Karpas-422 (cell line): ENCODE measurements at places on chromosomes 13 and 19. TPM values are rescaled to one million over a fixed set of nuclear protein-coding genes. Genes with fewer than 3 reads are reported as not detected.

CAPNS1 gene
- 121 and 180 TPM in 2 replicates for total RNA-seq

SYNGR4 gene
- total RNA-seq: not detected in 2 replicates

UPK1A gene
- total RNA-seq: not detected in 2 replicates

METTL21C gene
- total RNA-seq: not detected in 2 replicates

DNA sequence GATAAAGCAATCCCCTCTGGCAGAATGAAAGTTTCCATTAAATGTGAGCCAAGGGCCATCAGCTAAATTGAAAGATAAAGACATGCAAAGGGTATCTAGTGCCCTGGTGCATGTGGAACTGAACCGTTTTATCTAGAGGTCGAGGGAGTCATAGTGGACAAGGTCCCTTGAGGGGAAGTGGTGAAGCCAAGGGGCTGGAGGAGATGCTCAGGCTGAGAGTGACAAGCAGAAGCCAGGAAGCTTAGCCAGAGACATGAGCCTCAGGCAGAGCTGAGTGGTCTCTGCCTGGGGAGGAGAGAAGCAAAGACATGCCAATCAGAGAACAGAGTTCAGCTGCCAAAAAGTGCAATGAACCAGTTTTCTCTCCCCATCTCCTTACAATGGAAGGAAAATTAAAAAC is 68.1 kb upstream of the SLC10A2 start:
- DNase-seq: no peak
- no peaks in the 10 kb centered on the region for H3K36me3 ChIP-seq
- no peaks in the 10 kb centered on the region for H3K27me3 ChIP-seq
- H3K4me1 ChIP-seq: no peaks in the 10 kb centered on the region

GRCh38 chr19:17654993-17655392 is 33.2 kb downstream of the UNC13A start:
- no peak overlapping the region for H3K27ac ChIP-seq
- H3K27me3 ChIP-seq: no peaks in the 10 kb centered on the region
- no peaks in the 10 kb centered on the region for H3K4me1 ChIP-seq

DNA sequence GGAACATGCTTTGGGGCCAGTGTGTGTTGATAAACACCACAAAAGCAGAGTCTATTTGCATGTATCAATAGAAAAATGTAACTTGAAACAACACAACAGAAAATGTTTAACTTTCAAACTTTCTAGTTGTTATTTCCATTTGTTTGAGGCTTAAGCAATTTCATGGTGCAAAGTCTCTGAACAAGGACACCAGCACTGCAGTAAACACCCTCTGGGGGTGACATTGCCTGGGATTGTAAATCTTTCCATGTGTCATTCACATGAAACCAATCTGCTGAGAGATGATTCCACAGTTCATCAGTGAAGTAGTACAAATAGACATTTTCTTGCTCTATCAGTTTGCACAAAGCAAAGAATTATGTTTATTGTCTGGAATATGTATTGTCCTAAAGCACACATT is 124.5 kb downstream of the ITGBL1 start:
- no peak for DNase-seq
- no peaks in the 10 kb centered on the region for H3K27me3 ChIP-seq
- H3K27ac ChIP-seq: no peak overlapping the region

DNA sequence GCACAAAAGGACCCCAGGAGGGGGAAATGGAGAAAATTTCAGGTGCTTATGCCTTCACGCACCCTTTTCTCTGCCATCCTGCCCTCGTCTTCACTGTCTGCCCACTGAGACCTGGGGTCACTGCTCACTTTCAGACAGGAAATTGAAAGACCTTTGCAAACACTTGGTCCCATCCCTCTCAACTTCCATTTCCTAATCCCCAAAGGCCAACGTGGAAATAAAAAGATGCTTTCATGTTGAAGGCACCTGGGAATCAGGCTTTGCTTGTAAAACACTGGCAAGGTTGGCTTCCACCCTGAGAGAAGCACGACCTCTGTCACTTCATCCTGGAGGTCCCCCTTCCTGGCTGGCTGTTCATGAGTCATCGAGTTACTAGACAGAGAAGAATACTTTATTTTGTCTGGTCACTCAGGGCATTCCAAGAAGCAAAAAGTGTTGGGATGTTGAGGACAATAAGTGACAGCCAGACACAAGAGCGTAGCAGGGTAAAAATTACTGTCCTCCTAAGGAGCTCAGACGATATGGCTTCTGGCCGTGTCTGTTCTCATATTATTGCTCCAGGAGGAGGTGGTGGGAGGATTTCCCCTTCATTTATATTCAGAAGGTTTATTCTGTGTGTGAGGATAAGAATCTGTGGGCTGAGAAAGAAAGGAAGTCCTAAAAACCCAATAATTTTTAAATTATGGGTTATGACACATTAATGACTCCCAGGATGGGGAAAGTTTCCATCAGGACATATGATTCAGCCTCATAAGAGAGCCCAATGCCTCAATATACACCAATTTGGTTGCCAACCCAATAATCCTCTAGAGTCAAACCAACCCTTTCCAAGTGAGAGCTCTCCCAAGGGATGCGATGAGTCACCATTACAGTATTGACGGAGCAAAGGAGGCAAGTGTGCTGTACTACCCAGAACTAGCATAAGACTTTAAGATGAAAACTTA is 409.0 kb downstream of the COG6 start:
- no peaks in the 10 kb centered on the region for H3K36me3 ChIP-seq
- H3K27me3 ChIP-seq: no peaks in the 10 kb centered on the region
- no peak for DNase-seq

GRCh38 chr19:16897856-16898161 is 9.0 kb downstream of the F2RL3 start:
- H3K27me3 ChIP-seq: no peaks in the 10 kb centered on the region; the same call in 1 of the 2 replicates
- no peak overlapping the region for H3K4me3 ChIP-seq
- H3K4me1 ChIP-seq: peaks cover 7% of the 10 kb centered on the region

DNA sequence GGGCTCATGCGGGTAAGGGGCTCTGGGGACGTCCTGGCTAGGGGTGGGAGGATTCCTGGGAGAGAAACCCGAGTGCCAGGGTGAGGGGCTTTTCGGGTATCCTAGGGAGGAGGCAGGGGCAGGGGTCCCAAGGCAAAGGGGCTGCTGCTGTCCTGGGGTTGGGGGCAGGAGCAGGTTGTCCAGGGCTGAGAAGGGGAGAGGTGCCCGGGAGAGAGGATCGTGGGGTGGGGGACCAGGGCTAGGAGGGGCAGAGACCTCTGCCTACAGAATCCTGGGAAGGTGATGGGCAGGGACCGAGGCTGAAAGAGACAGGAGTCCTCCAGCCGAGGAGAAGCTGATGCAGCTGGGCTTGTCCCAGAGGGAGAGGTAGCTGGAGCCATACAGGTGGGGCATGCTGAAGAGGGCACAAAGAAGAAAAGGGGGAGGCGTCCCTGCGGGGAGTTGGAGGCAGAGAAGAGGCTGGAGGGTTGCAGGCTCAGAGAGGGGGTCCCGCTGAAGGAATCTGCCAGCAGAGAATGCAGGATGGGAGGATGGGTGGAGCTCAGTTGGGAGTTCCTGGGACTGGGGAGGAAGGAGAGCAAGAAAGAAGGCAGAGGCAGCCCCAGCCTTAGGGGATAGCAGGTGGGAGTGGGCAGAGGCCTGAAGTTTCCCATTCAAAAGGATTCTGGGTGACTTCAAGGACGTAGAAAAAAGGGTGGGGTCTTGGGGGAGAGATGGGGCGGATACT is 574 bp downstream of the CYP2S1 start:
- no peaks in the 10 kb centered on the region for H3K4me1 ChIP-seq
- no peak overlapping the region for H3K27ac ChIP-seq
- no peaks in the 10 kb centered on the region for H3K36me3 ChIP-seq
- DNase-seq: no peak
- no peaks in the 10 kb centered on the region for H3K27me3 ChIP-seq
- no peak overlapping the region for H3K4me3 ChIP-seq

DNA sequence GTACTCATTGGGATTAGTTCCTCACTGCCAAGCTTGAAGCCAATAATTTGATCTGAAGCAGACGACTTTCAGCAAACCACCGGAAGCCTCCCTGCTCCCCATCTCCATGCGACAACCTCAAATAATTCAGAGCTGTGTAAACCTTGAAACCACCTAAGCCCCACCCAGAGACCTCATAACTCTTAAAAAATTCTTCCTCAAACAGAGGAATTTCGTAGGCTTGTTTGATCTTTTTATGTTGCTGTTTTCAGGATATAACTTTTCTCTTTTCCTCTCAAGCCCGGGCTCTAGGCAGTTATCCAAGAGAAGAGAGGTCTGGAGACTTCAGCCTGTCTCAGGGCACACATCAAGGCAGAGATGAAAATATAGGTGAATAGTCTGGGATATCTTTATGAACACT is 311.6 kb downstream of the KCNRG start:
- H3K27me3 ChIP-seq: no peaks in the 10 kb centered on the region
- H3K36me3 ChIP-seq: 0 out of 2 replicates have a peak, but pooled peaks cover 3% of the 10 kb centered on the region
- no peak for DNase-seq
- H3K4me3 ChIP-seq: no peak overlapping the region
- H3K27ac ChIP-seq: no peak overlapping the region

GRCh38 chr19:42361545-42361910 is 28.6 kb downstream of the CNFN start:
- H3K36me3 ChIP-seq: peaks cover 6% of the 10 kb centered on the region; the same call in 1 of the 2 replicates
- H3K4me3 ChIP-seq: no peak overlapping the region
- peaks cover 17% of the 10 kb centered on the region for H3K4me1 ChIP-seq
- H3K27ac ChIP-seq: no peak overlapping the region

- H3K4me1 ChIP-seq: no peaks in the 10 kb centered on the region
- H3K27me3 ChIP-seq: no peaks in the 10 kb centered on the region
- H3K36me3 ChIP-seq: no peaks in the 10 kb centered on the region
- no peak within 1 kb of the TSS for H3K27ac ChIP-seq
- DNase-seq: no peak
Measured at GRCh38 chr13:93226623-93227279, at the start of gene GPC6. GPC6 (plus strand) TSS chr13:93226807.

- no peak overlapping the region for H3K27ac ChIP-seq
- H3K4me3 ChIP-seq: no peak overlapping the region
- no peak for DNase-seq
- no peaks in the 10 kb centered on the region for H3K27me3 ChIP-seq
Measured at GRCh38 chr13:25632166-25632888, 260.6 kb downstream of the ATP8A2 start.

- H3K27me3 ChIP-seq: no peaks in the 10 kb centered on the region
- no peak for DNase-seq
- no peaks in the 10 kb centered on the region for H3K4me1 ChIP-seq
- H3K4me3 ChIP-seq: no peak overlapping the region
- H3K27ac ChIP-seq: no peak overlapping the region
Measured at GRCh38 chr13:75610466-75610865, 25.7 kb upstream of the LMO7 start.

DNA sequence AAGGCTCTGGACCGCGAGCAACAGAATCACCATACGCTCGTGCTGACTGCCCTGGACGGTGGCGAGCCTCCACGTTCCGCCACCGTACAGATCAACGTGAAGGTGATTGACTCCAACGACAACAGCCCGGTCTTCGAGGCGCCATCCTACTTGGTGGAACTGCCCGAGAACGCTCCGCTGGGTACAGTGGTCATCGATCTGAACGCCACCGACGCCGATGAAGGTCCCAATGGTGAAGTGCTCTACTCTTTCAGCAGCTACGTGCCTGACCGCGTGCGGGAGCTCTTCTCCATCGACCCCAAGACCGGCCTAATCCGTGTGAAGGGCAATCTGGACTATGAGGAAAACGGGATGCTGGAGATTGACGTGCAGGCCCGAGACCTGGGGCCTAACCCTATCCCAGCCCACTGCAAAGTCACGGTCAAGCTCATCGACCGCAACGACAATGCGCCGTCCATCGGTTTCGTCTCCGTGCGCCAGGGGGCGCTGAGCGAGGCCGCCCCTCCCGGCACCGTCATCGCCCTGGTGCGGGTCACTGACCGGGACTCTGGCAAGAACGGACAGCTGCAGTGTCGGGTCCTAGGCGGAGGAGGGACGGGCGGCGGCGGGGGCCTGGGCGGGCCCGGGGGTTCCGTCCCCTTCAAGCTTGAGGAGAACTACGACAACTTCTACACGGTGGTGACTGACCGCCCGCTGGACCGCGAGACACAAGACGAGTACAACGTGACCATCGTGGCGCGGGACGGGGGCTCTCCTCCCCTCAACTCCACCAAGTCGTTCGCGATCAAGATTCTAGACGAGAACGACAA is 1.8 kb downstream of the PCDH17 start:
- no peak overlapping the region for H3K27ac ChIP-seq
- no peaks in the 10 kb centered on the region for H3K36me3 ChIP-seq
- H3K4me3 ChIP-seq: no peak overlapping the region
- H3K27me3 ChIP-seq: no peaks in the 10 kb centered on the region

DNA sequence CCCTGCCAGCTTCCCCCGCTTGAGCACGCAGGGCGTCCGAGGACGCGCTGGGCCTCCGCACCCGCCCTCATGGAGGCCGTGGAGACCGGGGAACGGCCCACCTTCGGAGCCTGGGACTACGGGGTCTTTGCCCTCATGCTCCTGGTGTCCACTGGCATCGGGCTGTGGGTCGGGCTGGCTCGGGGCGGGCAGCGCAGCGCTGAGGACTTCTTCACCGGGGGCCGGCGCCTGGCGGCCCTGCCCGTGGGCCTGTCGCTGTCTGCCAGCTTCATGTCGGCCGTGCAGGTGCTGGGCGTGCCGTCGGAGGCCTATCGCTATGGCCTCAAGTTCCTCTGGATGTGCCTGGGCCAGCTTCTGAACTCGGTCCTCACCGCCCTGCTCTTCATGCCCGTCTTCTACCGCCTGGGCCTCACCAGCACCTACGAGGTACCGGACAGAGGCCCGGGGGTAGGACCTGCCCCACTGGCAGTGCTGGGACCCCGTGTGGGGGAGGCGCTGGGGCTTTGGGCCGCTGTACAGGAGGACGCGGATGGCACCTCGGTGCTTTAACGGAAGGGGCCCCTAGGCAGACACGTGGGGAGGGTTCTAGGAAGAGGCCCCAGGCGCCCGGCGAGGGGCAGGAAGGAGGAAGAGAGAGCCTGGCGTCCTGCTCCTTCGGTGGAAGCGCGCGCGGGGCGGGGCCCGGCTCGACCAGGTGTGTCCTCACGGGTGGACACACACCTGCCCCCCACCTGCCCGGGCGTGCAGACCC is 681 bp downstream of the SLC5A5 start:
- H3K4me3 ChIP-seq: no peak overlapping the region
- no peaks in the 10 kb centered on the region for H3K36me3 ChIP-seq
- no peak for DNase-seq
- peaks cover 3% of the 10 kb centered on the region; the same call in 1 of the 2 replicates for H3K4me1 ChIP-seq
- no peaks in the 10 kb centered on the region for H3K27me3 ChIP-seq
- H3K27ac ChIP-seq: no peak overlapping the region

DNA sequence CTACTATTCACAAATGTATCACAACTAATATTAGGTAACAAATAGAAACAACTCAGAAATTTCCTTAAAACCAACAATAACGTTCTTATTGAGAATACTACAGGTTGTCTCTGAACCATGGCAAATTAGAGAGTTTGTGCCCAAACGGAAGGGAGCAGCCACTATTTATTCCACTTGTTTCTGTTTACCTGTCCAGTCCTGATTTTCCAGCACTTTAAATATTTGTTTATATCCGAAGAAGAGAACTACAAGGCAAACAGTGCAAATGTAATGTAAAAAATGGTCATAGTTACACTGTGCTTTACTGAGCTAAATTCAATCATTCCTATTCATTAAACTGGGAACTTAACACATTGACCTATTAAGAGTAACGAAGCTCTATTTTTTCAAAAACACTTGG is 9.2 kb downstream of the SUCLA2 start:
- no peaks in the 10 kb centered on the region for H3K27me3 ChIP-seq
- peaks cover 80% of the 10 kb centered on the region for H3K36me3 ChIP-seq
- no peaks in the 10 kb centered on the region for H3K4me1 ChIP-seq
- DNase-seq: no peak
- H3K4me3 ChIP-seq: no peak overlapping the region
- no peak overlapping the region for H3K27ac ChIP-seq
